Stimulated activated CD8-positive, alpha-beta memory T cell treated with anti-CD3 and anti-CD28 coated beads, Interleukin-15, amount 100 ng/mL, for 1 hour (primary cell): ENCODE measurements at places on chromosomes 7 and 10.

DNA sequence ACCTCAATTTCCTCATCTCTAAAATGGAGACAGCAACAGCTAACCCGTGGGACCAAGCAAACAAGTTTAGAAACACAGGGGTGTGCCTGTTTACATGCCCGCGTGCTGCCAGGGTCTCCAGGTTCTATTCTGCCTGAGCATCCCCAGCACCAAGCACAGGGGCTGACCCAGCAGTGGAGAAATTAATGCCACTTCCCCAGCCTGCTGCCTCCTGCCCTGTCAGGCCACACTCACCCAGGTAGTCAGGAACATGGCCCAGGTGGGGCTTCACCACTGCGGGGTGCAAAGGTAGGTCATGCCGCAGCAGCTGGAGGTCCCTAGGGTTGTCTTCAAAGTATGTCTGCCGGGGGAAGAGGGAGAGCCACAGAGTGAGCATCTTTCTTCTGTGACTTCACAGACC, 5.8 kb downstream of the DDX56 start:
- no peak for DNase-seq

DNA sequence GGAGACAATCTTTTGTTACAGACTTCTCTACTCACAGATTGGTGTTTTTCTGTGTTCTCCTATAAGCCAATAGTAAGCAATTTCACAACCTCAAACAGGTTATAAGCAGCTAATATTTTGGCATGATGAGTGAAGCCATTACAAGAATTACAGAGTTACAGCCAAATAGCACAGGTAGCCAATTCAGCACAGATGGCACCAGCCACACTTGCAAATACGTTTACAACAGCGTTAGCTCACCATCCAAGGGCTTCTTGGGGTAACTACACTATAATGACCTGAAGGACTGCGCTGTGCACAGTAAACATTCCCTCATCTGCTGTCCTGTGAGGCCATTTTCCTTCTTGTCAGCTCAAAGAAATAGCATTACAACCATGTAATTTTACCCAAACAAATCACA, 428.6 kb downstream of the TCERG1L start:
- no peak for DNase-seq

- DNase-seq, result no peak
Measured at GRCh38 chr7:135711139-135711469, 16.9 kb downstream of the SLC13A4 start.

DNA sequence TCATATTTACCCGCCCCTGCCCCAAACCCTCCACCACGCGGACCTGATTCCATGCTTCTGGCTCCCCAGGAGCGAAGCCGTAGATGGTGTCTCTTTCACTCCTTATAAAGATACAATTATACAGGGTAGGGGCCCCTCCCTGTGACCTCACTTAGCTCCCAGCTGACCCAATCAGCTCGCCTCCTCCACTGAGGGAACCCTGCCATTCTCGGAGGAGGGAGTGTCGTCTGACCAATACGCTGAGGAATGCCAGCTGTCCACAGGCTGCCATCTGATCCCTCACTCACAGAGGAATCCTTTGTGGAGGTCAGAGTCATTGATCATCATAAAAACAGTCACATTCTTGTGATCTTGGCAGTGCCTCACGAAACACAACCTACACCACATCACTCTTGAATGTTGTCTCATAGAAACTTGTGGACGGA, 67.5 kb upstream of the INSIG1 start:
- DNase-seq, result no peak

DNA sequence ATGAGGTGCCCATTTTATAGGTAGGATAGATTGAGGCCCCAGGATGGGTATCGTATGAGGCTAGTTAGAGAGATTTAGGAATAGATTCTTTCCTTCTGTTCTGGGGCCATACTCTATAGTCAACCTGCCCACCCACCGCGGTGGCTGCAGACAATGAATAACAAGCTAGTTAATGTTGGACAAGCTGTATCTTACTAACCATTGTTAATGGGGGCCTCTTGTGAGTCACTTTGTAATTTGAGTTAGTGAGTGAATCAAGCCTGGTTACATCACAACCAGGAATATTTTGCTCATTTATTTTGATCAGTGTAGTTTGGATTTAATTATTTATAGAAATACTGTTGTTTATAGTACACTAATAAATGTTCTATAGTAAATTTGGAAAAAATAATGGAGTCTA, 7.3 kb downstream of the SORCS3 start:
- DNase-seq, result no peak

- no peak for DNase-seq
Measured at GRCh38 chr10:7571981-7572380, 94.8 kb downstream of the ITIH5 start.

DNA sequence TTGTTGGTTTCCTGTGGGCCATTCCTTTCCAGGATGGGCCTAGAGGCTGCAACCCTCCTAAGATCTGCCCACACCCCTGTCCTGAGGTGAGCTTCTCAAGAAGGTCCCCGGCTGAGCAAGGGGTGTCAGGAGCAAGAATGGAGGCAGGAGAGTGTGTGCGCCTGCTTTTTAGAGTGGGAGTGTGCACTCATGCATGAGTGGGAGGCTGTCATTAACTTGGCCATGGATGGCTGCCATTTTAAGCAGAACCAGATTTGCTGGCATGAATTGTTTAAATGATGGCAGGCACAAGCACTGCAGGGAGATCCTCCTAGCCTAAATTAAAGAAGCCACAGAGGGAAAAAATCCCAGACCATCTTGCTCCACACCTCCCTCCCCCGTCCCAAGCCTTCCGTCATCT, 2.9 kb upstream of the SGPL1 start:
- no peak for DNase-seq

DNA sequence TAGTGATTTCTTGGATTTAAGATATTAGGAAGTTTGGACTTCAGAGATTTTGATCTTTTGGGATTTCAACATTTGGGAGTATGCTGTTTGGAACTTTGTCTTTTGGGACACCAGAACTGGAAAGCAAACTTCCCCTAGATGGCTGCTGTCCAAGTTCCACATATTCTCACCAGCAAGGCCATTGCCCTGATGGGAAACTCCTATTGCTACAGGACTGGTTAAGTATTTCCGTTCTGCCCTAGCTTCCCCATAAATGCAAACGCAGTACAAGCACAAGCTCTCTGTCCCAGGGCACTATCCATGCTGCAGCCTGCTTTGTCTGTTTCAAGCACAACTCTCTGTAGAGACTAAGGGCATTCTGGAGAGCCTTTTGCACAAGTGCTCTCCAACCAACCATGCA, 79.3 kb upstream of the SLC25A13 start:
- no peak for DNase-seq

DNA sequence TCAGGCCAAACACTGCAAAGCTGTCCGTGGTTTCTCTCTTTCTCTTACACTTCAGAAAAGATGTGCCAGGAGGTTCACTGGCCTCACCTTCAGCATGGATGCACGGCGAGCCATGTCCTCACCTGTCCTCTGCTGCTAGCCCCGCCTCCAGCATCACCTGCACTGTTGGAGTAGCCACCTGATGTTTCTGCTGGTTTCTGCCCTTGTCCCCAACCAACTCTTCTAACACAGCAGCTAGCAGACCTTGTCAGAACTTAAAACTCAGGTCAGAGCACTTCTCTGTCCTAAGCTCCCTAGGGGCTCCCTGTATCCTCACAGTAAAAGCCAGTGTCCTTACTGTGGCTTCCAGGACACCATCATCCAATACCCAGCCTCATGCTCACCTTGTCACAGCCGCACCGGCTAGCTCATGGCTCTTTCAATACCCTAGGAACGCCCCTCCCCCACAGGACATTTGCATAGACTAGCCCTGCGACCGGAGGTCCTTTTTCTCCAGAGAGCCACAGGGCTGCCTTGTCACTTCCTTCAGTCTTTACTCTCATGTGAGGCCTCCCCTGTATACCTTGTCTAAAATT, 15.2 kb downstream of the PALD1 start:
- DNase-seq, result no peak
